Activated naive CD4-positive, alpha-beta T cell treated with anti-CD3 and anti-CD28 coated beads, Interleukin-2, amount 50 U/mL, for 16 hours (primary cell): ENCODE measurements at places on chromosomes 2 and 18.

DNA sequence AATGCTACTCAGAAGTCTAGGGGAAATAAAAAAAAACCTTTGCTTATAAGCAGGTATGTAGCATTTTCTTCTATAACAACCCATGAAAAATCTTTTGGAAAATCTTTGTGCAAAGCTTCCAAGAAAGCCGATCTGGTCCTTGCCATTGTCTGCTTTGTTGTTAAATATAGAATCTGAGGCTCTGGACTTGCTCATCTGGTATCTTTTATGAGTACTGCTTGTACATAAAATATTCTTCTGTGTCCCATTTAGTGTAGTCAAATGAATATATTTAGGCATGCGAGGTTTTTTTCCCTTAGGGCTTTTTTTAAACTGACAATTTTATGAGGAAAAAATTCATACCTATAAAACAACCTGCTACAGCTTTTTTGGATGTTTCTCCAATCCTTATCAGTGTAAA lies 45.0 kb upstream of the RMND5A start:
- no peak for DNase-seq

DNA sequence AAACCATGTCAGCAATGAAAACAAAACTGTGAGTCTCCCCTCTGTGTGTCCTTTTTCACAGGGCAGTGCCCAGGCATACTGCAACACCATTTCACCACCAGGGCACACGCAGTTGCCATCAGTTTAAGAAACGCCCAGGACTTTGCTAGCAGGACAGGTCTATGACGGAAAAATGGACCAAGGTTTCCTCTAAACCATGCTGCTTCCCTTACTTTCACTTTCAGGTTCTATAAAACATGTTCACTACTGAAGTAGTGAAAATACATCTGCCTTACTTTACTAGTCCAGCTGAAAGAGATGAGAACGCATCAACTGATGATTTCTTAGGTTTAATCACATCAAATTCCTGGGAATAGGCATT lies 110.5 kb downstream of the TCF4 start:
- no peak for DNase-seq

- DNase-seq: no peak
Observed at GRCh38 chr2:238320648-238321281, 447 bp downstream of the TRAF3IP1 start.

DNA sequence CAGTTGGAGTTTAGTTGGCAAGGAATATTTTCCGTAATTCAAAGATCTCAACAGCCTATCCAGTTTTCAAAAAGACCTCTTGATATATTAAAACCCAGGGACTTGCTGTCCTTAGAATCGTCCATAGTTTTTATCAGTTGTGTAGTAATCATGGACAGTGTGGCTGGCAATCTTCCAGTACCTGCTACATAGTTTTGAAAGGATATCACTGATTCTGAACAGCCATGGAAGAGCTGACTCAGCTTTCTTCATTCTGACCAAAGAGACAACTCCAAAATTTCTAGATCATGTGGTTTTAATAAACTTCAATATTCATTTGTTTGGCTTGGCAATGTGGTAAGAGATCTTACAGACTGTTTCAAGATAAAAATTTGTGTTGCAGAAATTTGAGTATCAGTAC lies 616.7 kb downstream of the TDRD15 start:
- DNase-seq: no peak

DNA sequence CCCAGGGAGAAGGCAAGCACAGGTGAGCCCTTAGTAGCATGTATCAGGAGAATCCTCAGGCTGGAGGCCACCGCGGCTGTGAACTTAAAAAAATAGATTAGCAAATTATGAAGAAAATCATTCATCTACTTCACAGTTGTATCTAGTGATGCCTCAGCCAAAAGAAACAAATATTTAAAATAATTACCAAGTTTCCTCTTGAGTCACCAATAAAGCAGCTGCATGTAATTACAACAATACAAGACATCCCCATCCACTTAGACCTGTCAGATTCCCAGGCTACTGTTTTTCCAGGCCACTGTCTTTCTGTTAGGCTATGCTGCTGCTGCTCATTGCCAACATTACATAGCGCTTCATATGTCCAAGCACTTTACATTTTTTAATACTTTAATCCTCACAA lies 54.6 kb upstream of the PHLPP1 start:
- DNase-seq: no peak

DNA sequence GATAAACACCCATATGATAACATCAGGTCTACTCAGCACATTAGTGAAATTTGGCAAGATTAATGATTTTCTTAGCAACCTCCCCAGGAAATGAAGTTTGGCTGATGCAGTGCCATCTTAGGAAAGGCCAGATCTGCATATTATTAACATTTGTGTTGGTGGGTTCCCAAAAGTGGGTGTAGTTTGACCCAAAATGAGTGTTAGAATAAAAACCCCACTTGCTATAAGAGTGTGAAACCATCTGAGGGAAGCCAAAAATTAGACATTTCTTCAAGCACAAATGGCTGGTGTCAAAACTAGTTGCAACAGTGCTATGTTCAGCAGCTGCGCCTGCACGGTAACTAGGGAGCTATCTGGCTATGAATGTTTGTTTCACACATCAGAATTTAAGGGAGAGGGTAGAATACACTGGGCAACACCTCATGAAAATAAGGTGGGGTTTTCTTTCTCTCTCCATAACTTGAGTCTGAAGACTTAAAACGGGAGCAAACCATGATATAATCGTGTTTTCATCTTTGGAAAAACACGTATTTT lies 15.9 kb upstream of the CSRNP3 start:
- DNase-seq: no peak

- no peak for DNase-seq
Observed at GRCh38 chr2:173791502-173791901, 173.7 kb downstream of the SP3 start.

GRCh38 chr2:197209742-197210408 lies 100.7 kb downstream of the ANKRD44 start:
- peak; percentile 31 for DNase-seq

GRCh38 chr2:505941-506340 lies 171.3 kb downstream of the TMEM18 start:
- no peak for DNase-seq

DNA sequence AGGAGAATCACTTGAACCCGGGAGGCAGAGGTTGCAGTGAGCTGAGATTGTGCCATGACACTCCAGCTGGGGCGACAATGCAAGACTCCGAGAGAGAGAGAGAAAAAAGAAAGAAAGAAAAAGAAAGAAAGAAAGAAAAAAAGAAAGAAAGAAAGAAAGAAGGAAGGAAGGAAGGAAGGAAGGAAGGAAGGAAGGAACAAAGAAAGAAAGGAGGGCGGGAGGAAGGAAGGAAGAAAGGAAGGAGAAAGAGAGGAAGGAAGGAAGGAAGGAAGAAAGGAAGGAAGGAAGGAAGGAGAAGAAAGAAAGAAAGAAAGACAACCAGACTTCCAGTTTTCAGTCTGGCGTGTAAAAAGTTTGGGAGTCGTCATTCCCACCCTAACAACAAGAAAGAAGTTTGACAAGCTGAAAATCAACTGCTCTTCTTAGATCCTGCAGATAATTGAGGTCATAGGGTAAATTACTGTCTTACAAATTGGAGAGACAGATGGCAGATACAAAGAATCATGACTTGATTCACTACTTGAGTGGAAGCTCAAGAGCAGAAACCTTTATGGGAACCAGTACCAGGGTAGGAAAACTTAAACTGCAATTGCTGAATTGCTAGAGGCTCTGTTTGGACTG lies 15.1 kb upstream of the CYP27C1 start:
- DNase-seq: no peak

DNA sequence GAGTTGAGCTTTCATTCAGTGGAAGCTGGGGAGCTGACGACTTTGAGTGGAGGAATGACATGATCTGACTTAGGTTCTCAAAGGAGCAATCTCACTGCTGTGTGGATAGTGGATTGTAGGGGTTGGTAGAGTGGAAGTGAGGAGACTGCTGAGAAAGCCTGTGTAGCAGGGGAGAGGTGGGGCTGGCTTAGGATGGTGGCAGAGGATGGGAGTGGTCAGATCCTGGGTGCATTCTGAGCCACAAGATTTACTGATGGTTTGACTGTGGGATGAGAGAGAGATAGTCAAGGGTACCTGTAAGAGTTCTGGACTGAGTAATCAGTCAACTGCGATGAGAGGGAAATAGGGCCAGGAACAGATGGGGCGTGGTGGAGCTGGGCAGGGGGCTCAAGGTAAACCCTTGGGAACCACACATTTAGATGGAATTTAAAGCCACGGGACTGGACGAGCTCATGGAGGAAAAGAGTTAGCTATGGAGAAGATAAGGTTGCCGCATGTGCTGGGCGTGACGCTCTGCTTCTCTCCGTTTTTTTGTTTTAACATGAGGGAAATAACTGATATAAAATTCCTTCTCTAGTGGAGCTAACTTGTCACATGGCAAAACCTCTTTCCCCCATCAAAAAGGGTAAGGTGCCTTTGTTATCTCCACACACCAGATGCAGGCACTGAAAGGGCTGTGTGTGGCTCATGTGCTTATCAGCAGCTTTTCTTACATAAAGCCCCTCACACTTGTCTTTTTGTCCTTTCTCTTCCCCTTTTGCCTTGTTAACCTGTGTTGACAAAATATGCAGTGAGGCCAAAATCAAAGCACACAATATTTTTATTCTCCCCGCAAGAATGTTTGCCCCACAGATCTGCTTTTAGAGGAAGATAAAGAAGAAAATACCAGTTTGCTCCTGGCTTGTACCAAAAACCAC lies 379.8 kb downstream of the TSN start:
- no peak for DNase-seq

- no peak for DNase-seq
Observed at GRCh38 chr2:196415384-196415783, 224.1 kb upstream of the CCDC150 start.

GRCh38 chr18:8660316-8660715 lies 45.0 kb upstream of the MTCL1 start:
- DNase-seq: no peak

- DNase-seq: peak; percentile 8
Observed at GRCh38 chr2:233446606-233447305, 92.5 kb downstream of the DGKD start.

GRCh38 chr2:239800785-239801386 lies 224.3 kb downstream of the NDUFA10 start:
- no peak for DNase-seq

GRCh38 chr2:164523009-164523408 lies 98.3 kb downstream of the GRB14 start:
- DNase-seq: no peak

GRCh38 chr2:233119123-233119522 lies 59.0 kb downstream of the INPP5D start:
- no peak for DNase-seq

- no peak for DNase-seq
Observed at GRCh38 chr2:237883951-237884446, 24.6 kb downstream of the RAMP1 start.

DNA sequence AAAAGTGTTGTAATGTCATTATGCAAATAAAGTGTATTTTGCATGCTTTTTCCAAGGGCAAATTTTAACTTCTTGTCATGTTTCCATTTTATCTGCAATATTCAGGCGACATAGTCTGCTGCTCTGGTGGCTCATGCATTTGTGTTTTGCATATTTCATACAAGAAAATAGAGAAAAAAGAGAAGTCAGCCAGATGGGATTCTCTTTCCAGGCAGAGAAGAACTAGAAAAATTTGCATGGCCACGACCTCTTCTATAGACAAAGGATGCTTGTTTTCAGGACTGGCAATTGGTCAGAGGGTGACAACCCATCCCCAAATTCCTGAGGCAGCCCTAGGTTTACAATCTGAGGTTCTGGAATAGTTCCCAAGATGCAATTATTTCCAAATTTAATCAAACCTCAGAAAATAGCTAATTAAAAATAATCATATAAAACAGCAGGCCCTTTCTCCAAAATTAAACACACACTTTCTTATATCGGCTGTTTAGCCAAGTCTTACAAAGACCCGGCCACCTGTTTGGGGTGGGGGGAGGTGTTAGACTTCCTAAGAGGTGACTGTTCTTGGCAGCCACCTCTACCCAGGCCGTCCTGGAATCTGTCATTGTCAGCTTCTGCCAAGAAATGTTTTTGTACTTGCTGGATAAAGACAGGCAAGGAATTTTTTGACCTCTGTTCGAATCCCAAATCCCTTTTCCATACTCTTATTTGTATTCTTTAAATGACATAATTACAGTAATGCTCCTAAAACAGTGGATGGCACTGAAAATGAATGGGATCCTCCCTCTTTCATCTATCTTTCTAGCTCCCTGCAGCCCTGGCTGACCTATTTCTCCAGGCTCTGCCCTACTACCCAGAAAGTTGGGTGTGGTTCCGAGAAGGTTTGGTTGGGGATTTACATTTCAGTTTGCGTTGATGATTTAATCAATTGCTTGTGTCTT lies 20.8 kb upstream of the SOS1 start:
- no peak for DNase-seq

DNA sequence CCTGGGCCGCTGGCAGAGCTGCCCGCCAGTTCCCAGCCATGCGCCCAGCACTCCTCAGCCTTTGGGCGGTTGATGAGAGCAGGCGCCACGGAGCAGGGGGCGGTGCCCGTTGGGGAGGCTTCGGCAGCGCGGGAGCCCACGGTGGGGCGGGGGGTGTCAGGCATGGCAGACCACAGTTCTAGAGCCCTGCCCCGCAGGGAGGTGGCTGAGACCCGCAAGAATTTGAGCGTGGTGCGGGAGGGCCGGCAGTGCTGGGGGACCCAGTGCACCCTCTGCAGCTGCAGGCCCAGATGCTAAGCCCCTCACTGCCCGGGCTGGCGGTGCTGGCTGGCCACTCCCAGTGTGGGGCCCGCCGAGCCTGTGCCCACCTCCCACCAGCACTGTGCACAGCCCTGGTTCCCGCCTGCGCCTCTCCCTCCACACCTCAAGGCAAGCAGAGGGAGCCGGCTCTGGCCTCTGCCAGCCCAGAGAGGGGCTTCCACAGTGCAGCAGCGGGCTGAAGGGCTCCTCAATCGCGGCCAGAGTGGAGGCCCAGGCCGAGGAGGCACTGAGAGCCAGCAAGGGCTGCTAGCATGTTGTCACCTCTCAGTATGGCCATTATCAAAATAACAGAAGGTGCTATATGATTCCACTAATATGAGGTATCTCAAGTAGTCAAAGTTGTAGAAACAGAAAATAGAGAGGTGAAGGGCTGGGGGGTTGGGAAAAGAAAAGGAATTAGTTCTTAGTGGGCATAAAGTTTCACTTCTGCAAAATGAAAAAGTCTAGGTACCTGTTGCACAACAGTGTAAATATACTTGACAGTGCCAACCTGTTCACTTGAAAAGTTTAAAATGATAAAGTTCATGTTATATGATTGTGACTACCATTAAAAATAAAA lies 72.3 kb downstream of the SH3YL1 start:
- DNase-seq: no peak

- DNase-seq: no peak
Observed at GRCh38 chr2:231672617-231673347, 35.5 kb upstream of the PTMA start.

DNA sequence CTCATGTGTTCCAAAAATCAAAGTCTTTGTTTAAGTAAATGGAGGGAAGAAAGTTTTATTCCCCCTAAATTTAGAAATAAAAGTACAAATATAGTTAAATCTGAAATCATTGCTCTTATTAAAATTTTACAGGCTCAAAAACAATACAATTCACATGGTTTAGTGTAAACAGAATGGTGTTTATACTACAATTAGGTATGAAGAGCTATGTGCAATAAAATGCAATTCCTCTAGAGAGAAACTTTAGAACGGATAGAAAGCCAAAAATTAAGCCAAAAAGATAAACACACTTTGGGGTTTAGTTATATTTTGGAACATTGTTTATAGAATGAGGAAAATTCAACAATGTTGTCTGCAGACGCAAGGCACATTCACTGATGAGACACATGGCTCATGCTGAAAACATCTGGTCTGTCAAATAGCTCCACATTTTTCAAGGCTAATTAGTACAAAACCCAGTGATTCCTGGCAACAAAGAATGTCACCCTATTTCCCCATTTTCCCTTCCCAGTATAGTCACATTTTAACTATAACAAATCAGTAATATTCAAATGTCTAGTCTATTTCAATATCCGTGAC lies 103.3 kb downstream of the EXOC6B start:
- no peak for DNase-seq

- DNase-seq: no peak
Observed at GRCh38 chr18:63164396-63164795, 155.2 kb downstream of the BCL2 start.
